Stimulated activated CD4-positive, alpha-beta T cell treated with anti-CD3 and anti-CD28 coated beads, Interleukin-2, amount 100 ng/mL, for 48 hours (primary cell): ENCODE measurements at places on chromosomes 12 and 14.

DNA sequence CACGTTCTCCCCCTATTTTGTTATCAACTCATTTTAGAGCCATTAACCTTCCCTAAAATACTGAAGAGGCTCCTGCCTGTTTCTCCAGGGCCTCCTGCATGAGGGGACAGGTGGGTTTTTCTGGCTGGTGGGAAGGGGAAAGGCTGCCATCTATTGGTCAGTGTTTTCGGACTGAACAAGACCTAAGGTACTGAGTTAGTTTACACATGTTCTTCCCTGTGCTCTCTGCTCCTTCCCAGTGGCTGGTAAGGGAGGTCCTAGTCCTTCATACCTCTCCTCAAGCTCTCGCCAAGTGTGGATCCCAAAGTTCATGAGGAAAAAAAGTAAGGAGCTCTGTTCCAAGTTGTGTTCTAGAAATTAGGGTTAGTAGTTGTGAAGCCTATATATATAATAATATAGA, 357.5 kb downstream of the FSCB start:
- DNase-seq = no peak

DNA sequence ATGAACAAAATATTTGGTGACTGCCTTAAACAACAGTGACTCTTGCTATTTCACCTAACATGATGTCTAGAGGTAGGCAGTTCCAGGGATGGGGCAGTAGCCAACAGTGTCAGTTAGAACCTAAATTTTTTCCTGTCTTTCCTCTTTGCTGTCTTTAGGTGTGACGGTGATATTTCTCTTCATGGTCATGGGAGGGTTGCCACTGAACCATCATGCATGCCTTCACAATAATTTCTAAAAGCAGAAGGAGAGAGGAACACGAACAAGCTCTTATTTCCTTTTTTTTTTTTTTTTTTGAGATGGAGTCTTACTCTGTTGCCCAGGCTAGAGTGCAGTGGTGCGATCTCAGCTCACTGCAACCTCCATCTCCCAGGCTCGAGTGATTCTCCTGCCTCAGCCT, 2.4 kb downstream of the CCDC63 start:
- DNase-seq = no peak

DNA sequence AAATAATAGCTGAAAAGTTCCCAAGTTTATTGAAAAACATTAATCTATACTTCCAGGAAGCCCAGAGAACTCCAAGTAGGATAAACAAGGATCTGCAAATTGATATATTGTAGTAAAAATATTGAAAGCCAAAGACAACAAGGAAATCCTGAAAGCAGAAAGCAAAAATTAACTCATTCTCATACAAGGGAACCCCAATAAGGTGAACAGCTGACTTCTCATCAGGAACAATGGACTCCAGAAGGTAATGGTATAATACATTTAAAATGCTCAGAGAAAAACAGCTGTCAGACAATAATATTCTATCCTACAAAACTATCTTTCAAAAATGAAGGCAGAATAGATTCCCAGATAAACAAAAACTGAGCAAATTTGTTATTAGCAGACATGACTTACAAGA, 138.1 kb upstream of the BMP4 start:
- no peak for DNase-seq

GRCh38 chr14:97039717-97040363, 242.7 kb downstream of the VRK1 start:
- DNase-seq = no peak

- no peak for DNase-seq
These were observed 23.1 kb downstream of the METAP2 start for GRCh38 chr12:95497031-95497430.

DNA sequence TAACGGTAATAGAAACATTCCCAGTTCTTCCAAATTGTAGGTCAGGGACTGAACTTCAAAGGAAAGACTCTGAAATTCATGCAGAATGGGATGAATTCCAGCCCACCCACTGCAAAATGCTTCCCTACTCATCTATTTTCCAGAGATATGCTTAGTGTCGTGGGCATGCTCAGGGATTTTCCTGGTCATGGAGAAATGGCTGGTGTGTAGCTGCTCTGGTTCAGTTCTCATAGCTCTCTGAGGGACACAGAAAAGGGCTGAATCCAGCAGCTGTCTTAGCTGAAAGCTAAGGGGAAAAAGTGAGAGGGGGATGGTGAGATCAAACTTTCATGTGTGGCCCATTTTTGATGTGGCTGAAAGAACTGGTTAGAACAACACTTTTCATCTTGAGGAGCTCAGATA, 72.9 kb upstream of the KRAS start:
- DNase-seq = no peak

DNA sequence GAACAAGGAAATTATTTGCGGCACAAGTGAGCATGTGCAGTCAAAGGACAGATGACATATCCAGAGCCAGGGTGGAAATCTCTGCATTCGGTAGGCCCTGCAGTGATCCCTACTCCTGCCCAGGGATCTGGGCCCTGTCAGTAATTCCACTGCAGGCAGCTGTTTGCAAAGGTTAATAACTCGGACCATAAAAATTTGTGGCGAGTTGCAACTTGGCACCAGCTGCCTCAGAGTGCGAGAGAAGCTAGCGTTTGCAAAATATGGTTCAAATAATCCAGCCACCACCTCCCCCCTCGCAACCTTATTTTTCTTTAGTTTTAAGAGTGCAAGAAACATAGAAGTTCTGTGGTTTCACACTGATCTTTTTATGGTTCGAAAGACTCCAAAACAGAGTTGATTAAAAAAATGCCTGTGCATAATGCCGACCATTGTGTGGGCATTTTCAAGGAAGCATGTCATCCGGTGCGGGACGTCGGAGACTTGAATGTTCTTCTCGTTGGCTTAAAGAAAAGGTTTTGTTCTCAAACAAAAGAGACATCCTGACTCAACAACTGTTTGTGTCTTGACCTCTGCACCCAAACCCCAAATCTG, 224.5 kb downstream of the BCL11B start:
- no peak for DNase-seq
